ENCODE measurements at places on chromosomes 7 and 10. TPM values are rescaled to one million over a fixed set of nuclear protein-coding genes. Genes with fewer than 3 reads are reported as not detected.
A peak's percentile ranks its signal among the peaks of the same experiment; 100 is the strongest.

- DNase-seq, result no peak
Observed at GRCh38 chr10:67492317-67493019, 203.5 kb downstream of the CTNNA3 start.

Gene CACNB2
- total RNA-seq, result not detected

Gene AKR1B1
- total RNA-seq, result 107 TPM

DNA sequence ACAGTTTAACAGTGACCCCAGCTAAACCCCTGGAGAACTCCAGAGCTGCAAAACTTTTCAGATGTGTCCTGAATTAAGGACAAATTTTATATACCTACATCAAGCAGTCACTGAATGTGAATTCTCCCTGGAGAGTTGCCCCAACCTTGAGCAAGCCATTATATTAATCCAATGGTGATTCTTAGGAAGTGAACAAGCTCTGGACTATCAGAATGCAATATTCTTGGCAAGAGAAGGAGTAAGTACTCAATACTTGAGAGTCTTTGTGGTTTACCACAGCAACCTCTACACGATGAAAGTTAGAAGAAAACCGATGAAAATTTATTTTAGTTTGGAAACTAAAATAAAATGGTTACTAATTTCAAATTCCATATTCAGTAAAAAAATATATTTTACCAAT, 19.3 kb upstream of the ZNF365 start:
- no peak for DNase-seq

DNA sequence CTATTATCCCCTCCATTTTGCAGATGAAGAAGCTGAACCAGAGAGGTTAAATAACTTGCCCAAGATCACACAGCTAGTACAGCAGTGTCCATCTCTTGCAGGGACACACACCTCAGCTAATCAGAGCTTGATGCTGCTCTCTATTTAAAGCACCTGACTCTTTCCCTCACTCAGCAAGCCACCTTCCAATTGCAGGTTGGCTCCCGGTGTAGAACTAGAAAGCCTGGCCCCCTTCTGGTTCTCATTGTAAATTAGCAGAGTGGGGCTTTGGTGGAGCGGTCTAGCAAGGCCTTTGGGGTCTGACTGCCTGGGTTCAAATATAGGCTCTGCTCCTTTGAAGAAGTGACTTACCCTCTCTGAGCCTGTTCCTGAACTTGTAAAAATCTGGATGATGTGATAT, 176.4 kb downstream of the NEURL1 start:
- DNase-seq, result no peak

- no peak for DNase-seq
Observed at GRCh38 chr10:127418536-127419168, 130.5 kb upstream of the NPS start.

- no peak for DNase-seq
Observed at GRCh38 chr10:84075226-84076046, 63.9 kb upstream of the GHITM start.

DNA sequence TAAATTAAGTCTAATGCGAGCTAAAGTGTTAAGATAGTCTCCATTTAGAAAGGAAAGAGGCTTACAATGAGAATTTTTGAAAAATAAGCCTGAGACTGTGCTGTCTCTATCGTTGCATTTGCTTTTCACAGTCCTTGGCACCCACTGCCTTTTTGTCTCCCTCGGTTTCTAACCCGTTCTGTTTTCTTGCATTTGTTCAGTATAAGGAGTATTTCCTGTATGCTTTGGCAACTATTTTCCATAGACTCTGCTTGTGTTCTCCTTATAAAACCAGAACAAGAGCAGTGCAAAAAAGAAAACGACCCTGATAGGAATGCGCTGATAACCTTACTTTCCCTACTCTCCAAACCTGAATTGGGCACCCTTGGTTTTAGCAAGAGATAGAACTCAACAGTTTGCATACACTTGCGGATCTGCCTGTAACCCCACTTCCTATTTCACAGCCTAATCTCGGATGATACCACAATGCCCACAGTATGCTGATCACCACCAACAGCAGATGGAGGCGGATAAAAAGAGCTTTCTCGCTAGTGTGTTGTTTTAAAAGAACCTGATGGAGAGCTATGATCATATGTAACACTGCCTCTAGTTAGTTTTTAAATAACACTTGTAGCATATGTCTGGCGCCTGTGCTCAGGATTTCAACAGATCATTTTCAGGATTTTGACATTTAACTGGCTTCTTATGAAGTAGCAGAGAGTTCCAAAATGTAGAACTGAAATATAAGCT, 1.6 kb upstream of the ARHGAP12 start:
- DNase-seq, result peak; percentile 79

- peak; percentile 13 for DNase-seq
Observed at GRCh38 chr7:46444256-46444655, 523.2 kb upstream of the IGFBP3 start.

Gene RTKN2
- 2.7 TPM for total RNA-seq

Gene CCL24
- not detected for total RNA-seq

GRCh38 chr10:132368881-132369635, 27.9 kb upstream of the PWWP2B start:
- no peak for DNase-seq

- no peak for DNase-seq
Observed at GRCh38 chr7:42700406-42701327, 211.2 kb downstream of the C7orf25 start.

GRCh38 chr10:76911184-76911583, 726.4 kb downstream of the KCNMA1 start:
- no peak for DNase-seq

DNA sequence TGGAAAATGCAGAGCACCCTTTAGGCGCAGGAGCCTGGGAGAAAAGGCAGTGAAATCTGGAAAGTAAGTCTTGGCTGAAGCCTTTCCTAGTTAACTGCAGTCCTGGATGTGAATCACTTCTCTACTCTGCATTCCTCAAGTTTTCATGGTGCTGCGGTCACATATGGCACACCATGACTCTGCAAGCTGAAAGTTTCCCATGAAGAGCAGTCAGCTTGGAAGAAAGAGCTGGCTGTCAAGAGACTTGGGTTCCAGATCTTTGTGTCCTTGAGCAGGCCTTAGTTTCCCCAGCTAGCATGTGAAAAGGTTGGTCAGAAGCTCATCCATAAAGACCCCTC, 548.3 kb downstream of the SORCS3 start:
- DNase-seq, result no peak

Gene ACADSB
- total RNA-seq, result 21.3 TPM

Gene PRKAG2
- total RNA-seq, result 15.5 TPM

DNA sequence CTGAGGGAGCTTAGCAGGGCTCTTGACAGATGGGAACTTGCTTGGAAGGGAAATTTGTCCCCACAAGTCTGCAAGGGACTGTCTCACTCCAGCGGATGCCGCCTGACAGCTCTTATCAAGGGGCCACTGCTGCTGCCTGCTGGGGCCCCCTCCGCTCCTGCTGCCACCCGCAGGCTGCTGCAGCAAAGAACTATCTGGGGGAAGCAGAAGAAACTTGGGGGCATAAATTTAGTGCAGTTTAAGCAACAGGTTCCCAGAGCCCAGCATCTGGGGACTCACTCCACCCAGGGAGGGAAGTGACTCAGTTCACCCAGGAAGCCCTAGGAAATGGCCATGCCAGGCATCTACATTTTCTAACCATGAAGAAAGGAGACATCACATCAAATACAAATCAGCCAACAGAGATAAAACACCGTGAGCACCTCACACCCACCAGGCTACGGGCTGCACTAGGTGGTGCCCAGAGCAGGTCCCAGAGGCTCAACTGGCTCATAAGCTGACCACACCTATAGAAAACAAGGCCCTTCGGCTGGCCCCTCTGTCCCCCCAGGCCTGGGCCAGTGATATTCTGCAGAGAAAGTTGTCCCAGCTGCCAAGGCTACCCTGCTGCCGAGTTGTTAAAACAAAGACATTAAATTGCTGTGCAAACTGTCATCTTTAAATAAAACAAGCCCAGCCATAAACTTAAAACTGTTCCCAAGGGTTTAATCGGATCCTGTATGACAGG, 3.7 kb downstream of the RGS10 start:
- DNase-seq, result peak; percentile 79

Gene CCDC136
- total RNA-seq, result 10.6 TPM

DNA sequence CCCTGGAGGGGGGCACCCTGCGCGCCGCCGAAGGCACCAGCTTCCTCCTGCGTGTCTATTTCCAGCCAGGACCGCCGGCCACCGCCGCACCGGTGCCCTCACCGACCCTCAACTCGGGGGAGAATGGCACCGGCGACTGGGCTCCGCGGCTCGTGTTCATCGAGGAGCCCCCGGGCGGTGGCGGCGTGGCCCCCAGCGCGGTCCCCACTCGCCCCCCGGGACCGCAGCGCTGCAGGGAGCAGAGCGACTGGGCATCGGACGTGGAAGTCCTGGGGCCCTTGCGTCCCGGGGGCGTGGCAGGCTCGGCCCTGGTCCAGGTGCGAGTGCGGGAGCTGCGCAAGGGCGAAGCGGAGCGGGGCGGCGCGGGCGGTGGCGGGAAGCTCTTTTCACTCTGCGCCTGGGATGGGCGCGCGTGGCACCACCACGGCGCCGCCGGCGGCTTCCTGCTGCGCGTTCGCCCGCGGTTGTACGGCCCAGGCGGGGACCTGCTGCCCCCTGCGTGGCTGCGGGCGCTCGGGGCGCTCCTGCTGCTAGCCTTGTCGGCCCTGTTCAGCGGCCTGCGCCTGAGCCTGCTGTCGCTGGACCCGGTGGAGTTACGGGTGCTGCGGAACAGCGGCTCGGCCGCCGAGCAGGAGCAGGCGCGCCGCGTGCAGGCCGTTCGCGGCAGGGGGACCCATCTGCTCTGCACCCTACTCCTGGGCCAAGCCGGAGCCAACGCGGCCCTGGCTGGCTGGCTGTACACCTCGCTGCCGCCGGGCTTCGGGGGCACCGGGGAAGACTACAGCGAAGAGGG, 594 bp downstream of the CNNM1 start:
- DNase-seq, result peak; percentile 60

DNA sequence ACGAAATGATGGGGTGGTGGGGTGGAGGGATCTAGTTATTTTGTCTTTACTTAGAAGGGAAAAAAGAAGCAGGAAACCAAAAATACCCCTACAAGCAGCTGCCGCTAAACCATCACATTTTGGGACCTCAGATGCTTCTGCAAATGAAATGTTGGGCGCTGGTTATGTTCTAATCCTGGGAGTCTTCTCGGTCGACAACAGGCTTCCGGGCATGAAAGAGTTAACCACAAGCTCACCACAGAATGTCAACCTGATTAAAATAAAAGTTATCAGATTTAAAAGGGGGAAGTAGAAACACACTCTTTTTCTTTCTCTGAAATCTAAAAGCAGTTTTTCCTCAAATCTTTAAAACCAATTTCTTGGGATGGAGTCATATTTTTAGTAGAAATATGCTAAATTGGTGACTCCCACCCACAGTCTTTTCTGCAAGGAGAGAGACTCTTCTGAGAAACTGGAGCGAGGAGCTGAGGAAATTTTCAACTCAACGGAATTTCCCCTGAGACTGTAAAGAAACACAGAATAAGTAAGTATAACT, 16.8 kb downstream of the IL2RA start:
- DNase-seq, result peak; percentile 82

GRCh38 chr7:3914051-3914775, 613.2 kb downstream of the SDK1 start:
- no peak for DNase-seq

Gene CYP2C19
- total RNA-seq, result 0.33 TPM

DNA sequence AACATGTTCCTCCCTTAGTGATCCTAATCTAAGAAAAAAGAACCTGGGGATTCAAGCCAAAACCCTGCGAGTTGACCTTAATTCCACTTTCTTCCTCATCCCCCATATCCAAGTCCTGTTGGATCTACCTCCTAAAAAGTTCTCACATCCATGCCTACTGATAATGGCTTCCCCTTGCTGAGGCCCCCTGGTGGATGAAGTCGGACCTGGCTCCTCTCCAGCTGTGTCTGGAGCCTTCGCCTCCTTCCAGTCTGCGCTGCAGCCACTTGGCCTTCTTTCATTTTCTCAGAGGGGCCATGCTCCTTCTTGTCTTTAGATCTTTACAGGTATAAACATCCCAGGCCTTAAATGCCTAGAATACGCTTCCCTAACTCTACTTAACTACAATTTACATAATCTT, 8.1 kb downstream of the PDE1C start:
- peak; percentile 56 for DNase-seq

DNA sequence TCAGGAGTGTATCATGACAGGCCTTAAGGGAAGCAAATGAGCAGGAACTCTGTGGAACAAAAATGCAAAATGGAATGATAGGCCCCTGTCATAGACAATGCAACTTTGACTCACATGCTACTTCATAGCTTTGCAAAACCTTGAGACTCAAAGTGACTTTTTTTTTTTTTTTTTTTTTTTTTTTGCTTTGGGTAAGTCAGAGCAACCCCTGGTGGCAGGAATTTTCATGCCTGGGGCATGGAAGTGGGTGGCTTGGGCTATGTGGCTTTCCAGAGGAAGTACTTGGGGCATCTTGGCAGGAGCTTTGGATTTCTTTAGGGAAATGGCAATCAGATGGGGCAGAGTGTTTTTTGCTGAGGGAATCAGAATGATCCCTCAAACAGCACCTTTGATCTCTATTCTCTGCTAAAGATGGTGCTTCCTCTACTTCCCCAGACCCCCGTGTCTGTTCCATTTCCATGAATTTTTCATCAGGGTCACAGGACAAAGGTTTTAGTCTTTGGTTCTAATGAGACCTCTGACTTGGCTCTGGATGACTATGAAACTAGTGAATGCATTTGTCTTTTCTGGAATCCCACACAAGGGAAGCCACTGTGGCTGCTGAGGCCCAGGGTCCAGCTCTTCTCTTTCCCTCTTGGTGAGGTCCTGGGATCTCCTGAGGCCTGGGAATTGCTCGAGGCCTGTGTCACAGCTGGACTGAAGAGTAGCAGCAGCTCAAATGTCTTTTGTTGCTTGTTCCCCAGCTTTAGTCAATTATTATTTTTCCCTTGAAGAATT, 62.8 kb downstream of the TACC2 start:
- no peak for DNase-seq

Gene SVOPL
- total RNA-seq, result not detected

Gene ELFN1
- not detected for total RNA-seq

GRCh38 chr10:65618126-65618525, 1307.7 kb upstream of the LRRTM3 start:
- no peak for DNase-seq

DNA sequence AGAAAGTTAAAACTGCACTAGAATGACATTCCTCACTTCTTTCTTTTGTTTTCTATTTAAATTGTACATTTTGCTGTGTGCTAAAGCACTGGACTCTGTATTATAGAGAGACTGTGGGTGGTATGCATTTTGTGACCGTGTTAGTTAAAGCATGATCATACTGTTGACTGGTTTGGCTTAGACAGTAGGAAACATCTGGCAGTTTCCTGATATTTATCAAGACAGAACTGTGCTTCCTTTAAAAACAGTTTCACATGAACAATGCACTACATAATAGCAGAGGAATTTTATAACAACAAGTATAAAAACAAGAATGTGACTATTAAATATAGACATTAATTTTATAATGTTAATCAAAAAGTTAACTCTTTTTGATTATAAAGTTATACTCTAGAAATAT, 23.1 kb downstream of the GNG11 start:
- DNase-seq, result no peak

DNA sequence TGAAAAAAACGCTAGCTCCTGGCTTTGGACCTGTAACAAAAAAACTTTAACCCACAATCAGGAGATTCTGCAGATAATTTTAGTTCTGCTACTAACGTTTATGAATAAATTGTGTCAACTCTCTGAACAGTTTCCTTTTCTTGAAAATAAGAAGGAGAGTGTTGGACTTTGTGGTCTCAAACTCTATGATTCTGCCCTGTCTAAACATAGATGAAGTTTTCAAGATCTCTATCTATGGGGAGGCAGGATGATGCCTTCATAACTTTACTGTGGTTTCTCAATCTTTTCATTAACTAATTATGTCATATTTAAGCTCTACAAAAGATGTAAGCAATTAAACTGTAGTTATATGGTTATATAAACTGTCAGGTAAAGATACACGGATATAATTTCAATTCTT, 162.0 kb downstream of the REEP3 start:
- DNase-seq, result no peak

All from activated CD4-positive, alpha-beta T cell treated with anti-CD3 and anti-CD28 coated beads, Interleukin-2, amount 10 ng/mL, durations not matched to agents 24 days and 14 days (primary cell).